ENCODE measurements at places on chromosomes 2 and 18.

DNA sequence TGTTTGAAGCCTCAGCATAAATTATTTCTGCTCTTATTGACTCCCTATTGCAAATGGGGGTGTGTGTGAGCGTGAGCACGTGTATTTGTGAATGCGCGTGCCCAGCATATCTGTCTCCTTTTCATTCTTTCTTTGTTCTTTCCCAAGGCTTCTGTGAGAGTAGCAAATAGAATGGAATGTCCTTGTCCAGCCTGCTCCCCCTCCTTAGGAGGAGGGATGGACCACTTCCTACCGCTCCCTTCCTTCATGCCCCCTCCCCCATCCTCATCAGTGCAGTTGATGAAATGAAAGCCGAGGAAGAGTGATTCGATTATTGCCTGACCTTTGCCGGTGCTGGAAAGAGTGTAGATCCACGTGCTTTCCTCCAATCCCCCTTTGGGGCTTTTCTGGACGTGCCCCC lies 102.0 kb downstream of the CPO start:
- DNase-seq: no peak

GRCh38 chr2:207928079-207928478 lies 97.2 kb downstream of the PLEKHM3 start:
- DNase-seq: no peak

GRCh38 chr2:201220102-201220570 lies 37.2 kb downstream of the CASP10 start:
- no peak for DNase-seq

DNA sequence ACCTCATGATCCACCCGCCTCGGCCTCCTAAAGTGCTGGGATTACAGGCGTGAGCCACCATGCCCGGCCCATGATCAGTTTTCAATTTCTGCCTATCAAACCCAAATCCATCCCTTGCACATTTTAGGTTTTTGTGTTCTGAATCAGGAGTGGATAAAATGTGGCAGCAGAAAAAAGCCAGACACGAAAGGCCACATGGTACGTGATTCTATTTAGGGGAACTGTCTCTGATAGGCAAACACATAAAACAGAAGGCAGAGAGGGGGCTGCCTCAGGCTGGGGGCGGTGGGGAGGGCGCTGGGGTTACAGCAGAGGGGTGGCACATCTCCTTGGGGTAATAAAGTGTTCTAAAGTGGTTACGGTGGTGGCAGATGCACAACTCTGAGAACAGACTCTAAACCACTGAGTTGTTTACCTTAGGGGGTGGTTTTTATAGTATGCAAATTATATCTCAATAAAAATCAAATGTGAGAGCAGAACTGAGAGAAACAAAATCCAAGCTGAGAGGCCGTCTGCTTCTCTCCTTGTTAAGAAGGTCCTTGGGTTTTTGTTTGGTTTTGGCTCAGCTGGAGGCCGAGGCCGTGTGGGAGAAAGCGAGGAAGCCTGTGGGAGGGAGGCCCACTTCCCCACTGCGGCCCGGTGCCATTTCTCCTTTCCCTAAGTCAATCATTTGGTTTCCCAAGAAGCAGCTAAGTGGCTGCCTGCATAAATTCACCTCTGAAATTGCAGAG lies 78.0 kb downstream of the SOWAHC start:
- no peak for DNase-seq

GRCh38 chr2:10300997-10301940 lies 1.4 kb upstream of the HPCAL1 start:
- no peak for DNase-seq

DNA sequence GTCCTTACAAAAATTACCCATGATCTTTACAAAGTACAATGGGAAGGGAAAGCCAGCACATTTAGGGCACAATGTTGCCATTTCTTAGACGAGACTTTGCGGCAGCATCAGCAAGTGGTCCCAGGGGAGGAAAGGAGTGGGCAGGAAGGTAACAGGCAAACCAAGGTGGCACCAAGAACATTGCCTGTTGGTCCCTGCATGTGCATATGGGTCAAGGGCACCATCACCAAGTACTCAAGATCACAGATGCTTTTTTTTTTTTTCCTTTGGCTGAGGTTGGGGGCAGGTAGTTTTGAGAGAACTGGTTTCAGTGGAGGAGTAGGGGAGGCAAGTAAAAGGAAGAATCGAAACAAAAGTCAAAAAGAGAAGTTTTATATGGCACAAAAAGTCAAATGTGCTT lies 752 bp upstream of the CYTIP start:
- DNase-seq: no peak

DNA sequence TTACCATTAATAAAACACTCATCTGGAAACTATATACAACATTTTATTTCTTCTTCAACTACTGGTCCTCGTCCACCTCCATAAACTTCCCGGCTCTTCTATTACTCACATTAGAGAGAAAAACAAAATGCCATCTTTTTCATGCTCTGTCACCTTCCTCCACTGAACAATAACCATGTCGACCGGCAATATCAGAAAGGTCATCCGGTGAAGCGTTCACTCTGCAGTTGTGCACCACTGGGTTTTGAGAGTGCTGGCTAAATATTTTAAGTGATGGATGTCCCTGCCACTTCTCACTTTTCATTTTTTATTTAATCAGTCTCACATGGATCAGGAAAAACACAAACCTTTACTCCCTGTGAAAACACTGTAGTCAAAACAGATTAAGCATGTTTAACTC lies 48.2 kb downstream of the SPP2 start:
- no peak for DNase-seq

DNA sequence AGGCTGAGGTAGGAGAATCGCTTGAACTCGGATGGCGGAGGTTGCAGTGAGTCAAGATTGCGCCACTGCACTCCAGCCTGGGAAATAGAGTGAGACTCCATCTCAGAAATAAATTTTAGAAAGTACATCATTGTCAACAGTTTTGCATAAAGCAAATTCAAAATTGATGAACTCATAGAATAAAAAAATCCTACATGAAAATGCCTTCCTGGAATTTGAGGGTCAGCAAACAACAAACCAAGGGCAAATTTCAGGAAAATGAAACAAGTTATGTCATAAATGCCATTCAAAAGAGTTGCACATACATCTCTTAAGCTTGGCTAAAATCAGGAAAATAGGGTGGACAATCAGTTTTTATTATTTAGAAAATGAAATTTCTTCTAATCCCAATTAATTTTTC lies 45.1 kb downstream of the COL5A2 start:
- no peak for DNase-seq

- no peak for DNase-seq
These were observed 33.3 kb downstream of the ANXA4 start for GRCh38 chr2:69774984-69775982.

- no peak for DNase-seq
These were observed 44.7 kb upstream of the DNAH7 start for GRCh38 chr2:196113061-196113974.

DNA sequence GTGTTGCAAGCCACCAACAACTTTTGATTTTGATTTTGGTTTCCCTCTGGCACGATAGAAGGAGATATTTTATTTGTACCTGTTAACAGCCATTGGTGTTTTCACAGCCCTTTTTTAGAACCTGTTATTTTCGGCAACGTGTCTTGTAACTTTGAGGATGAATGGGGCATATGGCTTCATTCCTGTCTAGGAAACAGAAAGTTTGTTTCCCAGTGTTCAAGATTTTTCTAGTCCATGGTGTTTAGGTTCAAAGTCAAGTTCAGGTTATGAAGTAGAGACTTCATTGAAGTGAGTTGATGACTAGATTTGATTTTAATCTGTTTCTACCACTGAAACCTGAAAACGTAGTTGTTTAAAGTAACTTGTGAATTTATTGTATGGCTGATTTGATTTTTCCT lies 343 bp downstream of the RASGRP3 start:
- no peak for DNase-seq

DNA sequence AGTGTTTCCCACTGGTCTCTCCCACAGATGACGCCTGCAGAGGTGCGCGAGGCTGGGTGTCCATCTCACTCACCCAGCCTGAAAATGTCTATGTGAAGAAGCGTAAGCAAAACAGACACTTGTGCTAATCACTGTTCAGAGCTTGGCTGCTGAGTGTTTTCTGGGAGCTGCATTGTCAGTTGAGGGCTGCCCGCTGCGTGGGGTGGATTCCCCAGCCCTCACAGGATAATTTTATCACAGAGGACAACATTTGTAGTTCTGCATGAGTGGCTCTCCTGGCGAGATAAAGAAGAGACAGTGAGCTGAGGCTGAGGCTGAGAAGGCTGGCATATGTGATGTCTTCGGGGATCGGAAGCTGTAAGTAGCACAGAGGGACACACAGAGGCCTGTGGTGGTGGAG lies 16.2 kb upstream of the CAPN13 start:
- DNase-seq: no peak

GRCh38 chr2:230772156-230772555 lies 59.5 kb downstream of the CAB39 start:
- no peak for DNase-seq

- DNase-seq: no peak
These were observed 37.5 kb downstream of the KCNG3 start for GRCh38 chr2:42456126-42456839.

GRCh38 chr2:199940373-199940772 lies 14.9 kb downstream of the TYW5 start:
- DNase-seq: peak; percentile 10

GRCh38 chr18:9951022-9951859 lies 37.4 kb downstream of the VAPA start:
- peak; percentile 43 for DNase-seq

- no peak for DNase-seq
These were observed 410.9 kb upstream of the CYRIA start for GRCh38 chr2:17076533-17076932.

GRCh38 chr2:230915319-230915718 lies 9.7 kb downstream of the GPR55 start:
- no peak for DNase-seq

DNA sequence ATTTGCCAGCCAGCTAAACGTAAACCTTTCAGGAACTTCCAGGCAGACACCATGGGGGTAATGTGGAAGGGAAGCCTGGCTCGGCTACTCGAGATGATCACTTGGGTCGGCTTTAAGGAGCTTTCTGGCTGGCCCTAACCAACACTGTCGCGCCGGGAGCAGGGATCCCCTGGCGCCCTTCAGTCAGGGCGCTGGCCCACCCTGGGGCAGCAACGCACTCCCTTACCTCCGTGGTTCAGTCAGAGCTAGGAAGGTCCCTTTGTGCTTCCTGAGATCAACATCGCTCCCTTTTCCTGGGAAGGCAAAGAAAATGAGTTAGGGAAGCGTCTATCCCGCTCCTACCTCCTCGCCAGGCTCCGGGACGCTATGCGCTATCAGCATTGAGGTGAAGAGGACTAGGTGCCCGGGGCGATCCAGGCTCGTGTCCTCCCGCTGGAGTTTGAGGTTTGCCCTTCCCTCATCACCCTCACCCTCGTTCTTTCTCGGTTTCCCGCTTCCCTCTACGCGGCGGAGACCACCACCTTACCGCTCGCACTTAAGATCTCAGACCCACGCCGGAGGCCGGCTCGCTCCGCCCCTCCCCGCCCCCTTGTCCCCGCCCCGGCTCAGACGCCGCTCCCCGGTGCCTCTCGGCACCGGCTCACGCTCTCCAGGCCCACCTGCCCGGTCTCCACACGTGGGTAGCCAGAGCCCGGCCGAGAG lies 449 bp upstream of the ATRAID start:
- DNase-seq: no peak

- DNase-seq: no peak
These were observed 72.3 kb upstream of the CCDC68 start for GRCh38 chr18:55031576-55031975.

GRCh38 chr18:30352551-30353168 lies 689.9 kb downstream of the DSC3 start:
- DNase-seq: no peak

GRCh38 chr2:218086478-218086877 lies 17.4 kb downstream of the RUFY4 start:
- no peak for DNase-seq

- no peak for DNase-seq
These were observed 766.4 kb upstream of the ID2 start for GRCh38 chr2:7915302-7916091.

DNA sequence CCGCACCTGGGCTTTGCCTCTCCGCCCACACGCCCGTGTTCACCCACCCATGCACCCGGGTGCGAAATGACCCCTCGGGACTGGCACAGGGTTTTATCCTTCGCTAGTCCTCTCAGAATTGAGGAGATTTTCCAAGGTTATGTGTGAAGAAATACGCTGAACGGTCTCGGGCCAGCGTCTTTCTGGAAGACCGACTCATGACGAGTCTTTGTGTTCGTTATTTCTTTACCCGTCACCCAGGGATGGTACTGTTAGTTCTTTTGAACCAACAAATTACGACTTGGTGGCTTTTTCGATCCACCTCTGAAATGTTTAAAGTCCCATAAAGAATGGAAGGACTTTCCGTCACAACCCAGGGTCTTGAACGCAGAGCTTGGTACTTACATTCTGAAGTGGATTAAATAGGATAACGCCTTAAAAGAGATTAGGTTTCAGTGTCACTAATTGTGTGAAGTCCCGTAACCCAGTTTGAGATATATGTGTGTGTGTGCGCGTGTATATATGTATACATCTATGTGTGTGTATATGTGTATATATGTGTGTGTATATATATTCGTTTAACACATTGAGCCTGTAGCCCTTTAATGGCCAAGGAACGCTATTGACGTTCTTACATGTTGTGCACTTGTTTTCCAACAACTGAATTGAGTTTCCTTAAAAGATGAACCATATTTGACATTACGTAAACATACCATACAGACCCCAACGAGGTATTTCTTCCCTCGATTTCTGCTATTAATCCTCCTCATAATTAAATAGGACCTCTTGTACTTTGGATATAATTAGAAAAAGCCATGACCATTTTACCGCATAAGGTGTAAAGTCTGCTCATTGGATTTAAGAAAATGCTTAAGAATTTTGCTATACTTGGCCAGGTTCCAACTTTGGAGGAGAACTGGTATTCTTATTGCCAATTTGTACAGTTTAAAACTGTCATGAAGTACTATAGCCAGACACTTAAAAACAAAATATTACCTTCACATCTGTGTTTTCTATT lies 889 bp downstream of the ZC3H15 start:
- DNase-seq: no peak

- no peak for DNase-seq
These were observed 34.6 kb upstream of the STK17B start for GRCh38 chr2:196205881-196206435.

DNA sequence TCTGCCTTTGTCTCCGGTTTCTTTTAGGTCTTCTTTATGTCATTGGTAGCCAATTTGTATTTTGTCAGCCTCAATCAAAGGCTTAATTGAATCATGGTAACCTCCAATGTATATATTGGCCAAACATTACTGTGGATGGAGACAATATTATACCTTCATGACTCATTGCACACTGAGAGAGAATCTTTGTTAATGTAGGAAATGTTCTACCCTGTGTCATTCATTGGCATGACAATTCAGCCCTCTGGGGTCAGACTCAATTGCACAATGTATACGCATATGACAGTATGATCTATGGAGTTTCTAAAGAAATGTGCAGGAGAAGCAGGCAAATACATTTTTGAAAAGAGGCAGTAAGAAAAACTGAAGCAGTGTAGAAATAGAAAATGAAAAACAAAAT lies 162.6 kb downstream of the PDE11A start:
- no peak for DNase-seq
